ENCODE measurements at places on chromosomes 5 and 9. TPM values are rescaled to one million over a fixed set of nuclear protein-coding genes. Genes with fewer than 3 reads are reported as not detected.

DNA sequence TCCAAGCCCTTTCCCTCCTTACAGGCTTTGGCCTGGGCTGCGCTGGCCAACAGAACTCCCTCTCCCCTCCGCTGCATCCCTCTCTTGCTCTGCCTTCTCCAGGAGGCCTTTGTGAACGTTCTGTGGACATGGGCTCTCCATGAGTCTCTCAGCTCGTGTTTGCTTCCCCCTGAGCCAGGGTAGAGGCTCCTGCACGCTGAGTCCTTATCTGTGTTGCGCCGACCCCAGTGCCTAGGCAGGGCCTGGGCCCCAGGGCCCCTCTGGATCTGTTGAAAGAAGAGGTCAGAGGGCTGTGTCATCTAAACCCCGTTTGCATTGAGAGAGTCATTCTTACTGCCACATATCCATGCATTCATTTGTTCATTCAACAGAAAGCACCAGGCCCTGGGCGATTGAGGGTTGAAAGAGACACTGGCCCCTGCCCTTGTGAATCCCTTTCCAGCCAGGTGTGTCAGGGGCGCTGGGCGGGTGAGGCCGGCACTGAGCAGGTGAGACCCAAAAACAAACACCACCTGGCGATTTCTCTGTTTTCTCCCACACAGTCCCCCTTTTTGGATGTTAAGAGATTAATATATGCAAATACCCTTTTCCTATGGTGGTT, 111.2 kb upstream of the IER5L start:
- H3K36me3 ChIP-seq = no peaks in the 10 kb centered on the region
- H3K27me3 ChIP-seq = no peaks in the 10 kb centered on the region
- H3K4me1 ChIP-seq = no peaks in the 10 kb centered on the region
- H3K27ac ChIP-seq = no peak overlapping the region
- peak; percentile 43 for DNase-seq

GRCh38 chr9:106717686-106718085, 145.3 kb upstream of the ZNF462 start:
- H3K36me3 ChIP-seq = no peaks in the 10 kb centered on the region
- no peak for DNase-seq
- no peak overlapping the region for H3K4me3 ChIP-seq
- H3K4me1 ChIP-seq = no peaks in the 10 kb centered on the region

DNA sequence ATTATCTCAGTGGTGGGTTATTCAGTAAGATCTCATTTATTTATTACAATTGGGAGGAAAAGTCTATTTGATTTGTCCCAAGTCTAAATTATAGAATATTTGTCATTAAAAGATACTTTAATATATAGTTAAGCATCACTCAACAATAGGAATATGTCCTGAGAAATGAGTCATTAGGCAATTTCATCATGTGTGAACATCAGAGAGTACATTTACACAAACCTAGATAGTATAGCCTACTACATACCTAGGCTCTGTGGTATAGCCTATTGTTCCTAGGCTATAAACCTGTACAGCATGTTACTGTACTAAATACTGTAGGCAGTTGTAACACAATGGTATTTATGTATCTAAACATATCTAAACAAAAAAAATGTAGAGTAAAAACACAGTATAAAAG, 135.0 kb upstream of the RASA1 start:
- H3K36me3 ChIP-seq = no peaks in the 10 kb centered on the region
- H3K4me3 ChIP-seq = no peak overlapping the region
- H3K27me3 ChIP-seq = no peaks in the 10 kb centered on the region

- H3K27ac ChIP-seq = no peak overlapping the region
- no peaks in the 10 kb centered on the region for H3K27me3 ChIP-seq
Measured at GRCh38 chr9:113184539-113184938, 33.7 kb downstream of the SLC31A2 start.

- no peak overlapping the region for H3K27ac ChIP-seq
- no peaks in the 10 kb centered on the region for H3K36me3 ChIP-seq
- no peak for DNase-seq
- no peaks in the 10 kb centered on the region for H3K27me3 ChIP-seq
- no peaks in the 10 kb centered on the region for H3K4me1 ChIP-seq
Measured at GRCh38 chr9:75657015-75657414, 233.5 kb upstream of the PCSK5 start.

- no peaks in the 10 kb centered on the region for H3K4me1 ChIP-seq
- H3K36me3 ChIP-seq = no peaks in the 10 kb centered on the region
- no peaks in the 10 kb centered on the region for H3K27me3 ChIP-seq
- H3K4me3 ChIP-seq = no peak overlapping the region
Measured at GRCh38 chr5:159833846-159834245, 82.4 kb upstream of the ADRA1B start.

GRCh38 chr5:177599731-177600507, at the start of gene B4GALT7:
Gene B4GALT7, plus strand, starts transcription at chr5:177600132. Its CDS starts 79 bp downstream, at chr5:177600211.
- H3K27ac ChIP-seq = peak within 1 kb of the TSS; percentile 88
- peak; percentile 91 for DNase-seq
- H3K36me3 ChIP-seq = peaks cover 7% of the 10 kb centered on the region

DNA sequence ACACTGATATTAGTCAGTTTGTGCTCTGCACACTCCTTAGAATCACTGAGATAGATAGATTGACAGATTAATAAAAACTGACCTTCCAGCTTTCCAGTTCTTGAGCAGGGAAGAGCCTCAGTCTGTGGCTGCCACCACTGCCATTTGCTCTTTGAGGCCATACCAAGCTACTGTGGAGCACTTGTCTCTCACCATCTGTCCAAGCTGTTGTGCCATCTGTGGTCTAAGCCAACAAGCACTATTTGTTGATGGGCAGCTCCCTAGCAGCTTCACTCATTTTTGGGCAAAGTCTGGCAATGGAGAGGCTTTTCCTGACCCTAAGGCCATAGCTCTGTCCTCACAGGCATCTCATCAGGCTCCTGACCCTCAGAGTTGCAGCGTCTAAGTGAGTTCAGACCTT, 30.4 kb downstream of the HTR1A start:
- H3K4me3 ChIP-seq = no peak overlapping the region
- H3K27ac ChIP-seq = no peak overlapping the region
- no peaks in the 10 kb centered on the region for H3K27me3 ChIP-seq

GRCh38 chr5:83145241-83145640, 67.9 kb downstream of the XRCC4 start:
- no peak overlapping the region for H3K27ac ChIP-seq
- H3K27me3 ChIP-seq = no peaks in the 10 kb centered on the region

GRCh38 chr9:124386201-124386600, 29.0 kb downstream of the PSMB7 start:
- H3K36me3 ChIP-seq = no peaks in the 10 kb centered on the region
- no peaks in the 10 kb centered on the region for H3K27me3 ChIP-seq
- no peak overlapping the region for H3K4me3 ChIP-seq
- H3K27ac ChIP-seq = no peak overlapping the region
- DNase-seq = no peak

- no peaks in the 10 kb centered on the region for H3K27me3 ChIP-seq
- no peak overlapping the region for H3K27ac ChIP-seq
- peaks cover 23% of the 10 kb centered on the region for H3K36me3 ChIP-seq
- H3K4me1 ChIP-seq = no peaks in the 10 kb centered on the region
Measured at GRCh38 chr5:138930371-138931097, 55.4 kb upstream of the LRRTM2 start.

GRCh38 chr5:18764161-18764560, 1129.9 kb downstream of the TAF11L14 start:
- DNase-seq = no peak
- no peaks in the 10 kb centered on the region for H3K27me3 ChIP-seq
- H3K4me3 ChIP-seq = no peak overlapping the region
- no peak overlapping the region for H3K27ac ChIP-seq
- H3K4me1 ChIP-seq = no peaks in the 10 kb centered on the region

DNA sequence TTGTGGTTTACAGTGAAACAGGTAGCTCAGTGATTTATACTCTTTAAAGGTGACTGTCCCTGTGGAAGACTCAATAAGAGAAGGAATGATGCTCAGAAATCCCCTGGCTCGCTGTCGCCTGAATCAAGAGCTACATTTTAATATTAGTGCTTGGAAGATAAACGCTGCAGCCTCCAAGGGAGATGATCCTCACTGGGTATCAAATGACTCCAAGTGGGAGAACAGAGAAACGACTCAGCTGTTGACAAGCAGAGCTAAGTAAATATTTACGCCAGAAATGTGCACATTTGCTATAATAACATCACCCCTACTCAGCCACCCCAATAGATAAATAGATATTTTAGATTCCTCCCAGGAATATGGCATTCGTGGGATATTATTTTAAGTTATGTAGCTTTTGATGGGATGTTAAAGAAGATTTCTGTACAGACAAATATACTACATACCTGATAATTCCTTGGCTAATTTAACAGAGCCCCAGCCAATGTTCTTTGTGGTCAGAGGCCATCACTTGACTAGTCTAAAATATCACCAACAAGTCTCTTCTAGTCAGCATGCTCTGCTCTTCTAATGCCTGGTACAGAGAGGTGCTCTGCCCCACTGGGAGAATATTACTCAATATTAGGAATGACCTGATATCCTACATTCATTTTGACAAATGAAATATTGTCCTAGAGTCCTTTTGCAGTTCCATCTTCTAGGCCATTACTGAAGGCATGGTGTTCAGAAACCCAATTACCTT, 18.3 kb upstream of the CCDC192 start:
- H3K4me1 ChIP-seq = no peaks in the 10 kb centered on the region
- H3K27me3 ChIP-seq = no peaks in the 10 kb centered on the region
- no peak overlapping the region for H3K27ac ChIP-seq
- no peaks in the 10 kb centered on the region for H3K36me3 ChIP-seq

GRCh38 chr5:169431386-169431785, 130.4 kb upstream of the SLIT3 start:
- no peak overlapping the region for H3K27ac ChIP-seq
- H3K4me1 ChIP-seq = peaks cover 11% of the 10 kb centered on the region
- H3K4me3 ChIP-seq = no peak overlapping the region
- no peaks in the 10 kb centered on the region for H3K27me3 ChIP-seq
- no peak for DNase-seq

GRCh38 chr9:99296291-99296951, 74.3 kb downstream of the SEC61B start:
- H3K27ac ChIP-seq = peak overlapping the region; percentile 22
- peak overlapping the region; percentile 37 for H3K4me3 ChIP-seq
- no peaks in the 10 kb centered on the region for H3K27me3 ChIP-seq
- no peaks in the 10 kb centered on the region for H3K36me3 ChIP-seq
- H3K4me1 ChIP-seq = peaks cover 7% of the 10 kb centered on the region

DNA sequence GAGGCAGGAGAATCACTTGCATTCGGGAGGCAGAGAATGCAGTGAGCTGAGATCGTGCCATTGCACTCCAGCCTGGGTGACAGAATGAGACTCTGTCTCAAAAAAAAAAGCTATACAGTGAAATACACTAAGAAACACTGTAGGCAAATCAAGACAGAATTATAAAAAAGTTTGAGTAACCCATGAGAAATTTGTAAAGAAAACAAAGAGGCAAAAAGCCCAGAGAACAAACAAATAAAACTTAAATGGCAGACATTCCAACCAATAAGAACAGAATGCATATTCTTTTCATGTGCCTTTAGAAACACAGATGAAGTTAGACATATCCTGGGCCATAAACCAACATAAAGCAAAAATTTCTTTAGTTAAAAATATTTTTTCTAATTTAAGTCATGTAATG, 30.6 kb downstream of the ZNF169 start:
- no peaks in the 10 kb centered on the region for H3K27me3 ChIP-seq
- peaks cover 3% of the 10 kb centered on the region for H3K36me3 ChIP-seq
- DNase-seq = no peak
- no peak overlapping the region for H3K27ac ChIP-seq
- H3K4me3 ChIP-seq = no peak overlapping the region

DNA sequence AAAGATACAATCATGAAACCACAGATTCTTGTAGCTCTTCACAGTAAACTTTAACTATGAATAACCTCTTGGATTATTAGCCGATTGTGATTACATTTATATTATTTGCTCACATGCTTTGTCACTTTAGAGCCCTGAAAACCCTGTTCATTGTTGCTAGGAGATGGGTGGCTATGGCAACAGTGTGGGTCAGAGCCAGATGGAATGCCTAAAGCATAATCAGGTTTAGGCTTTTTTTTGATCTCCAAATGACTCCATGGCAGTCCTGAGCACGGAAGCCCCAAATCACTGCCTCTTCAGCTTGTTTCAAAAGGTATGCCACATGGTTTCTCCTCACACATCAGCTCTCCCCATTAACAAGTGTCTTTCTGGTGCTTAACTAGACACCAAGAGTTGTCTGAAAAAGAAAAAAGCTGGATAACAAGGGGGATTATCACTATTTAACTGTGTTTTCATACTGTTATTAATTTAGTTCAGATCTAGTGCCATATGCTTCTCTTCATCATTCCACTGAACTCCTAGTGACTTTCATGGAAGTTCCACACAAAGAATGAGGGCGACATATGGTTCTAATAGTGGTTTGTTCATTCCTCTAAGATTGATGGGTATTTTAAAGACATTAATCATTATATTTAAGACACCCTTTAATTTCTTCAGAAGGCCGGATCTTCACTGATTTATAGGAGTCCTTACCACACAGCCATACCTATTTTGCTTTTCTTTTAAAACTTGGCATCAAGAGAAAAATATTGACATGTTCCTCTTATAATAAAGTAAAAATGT, 88.8 kb upstream of the PAM start:
- no peaks in the 10 kb centered on the region for H3K36me3 ChIP-seq
- peaks cover 14% of the 10 kb centered on the region for H3K4me1 ChIP-seq
- DNase-seq = no peak
- no peaks in the 10 kb centered on the region for H3K27me3 ChIP-seq

- no peak overlapping the region for H3K27ac ChIP-seq
- H3K27me3 ChIP-seq = no peaks in the 10 kb centered on the region
- H3K36me3 ChIP-seq = no peaks in the 10 kb centered on the region
Measured at GRCh38 chr9:125493881-125494652, 212.9 kb downstream of the MAPKAP1 start.

- H3K27me3 ChIP-seq = no peaks in the 10 kb centered on the region
- no peak for DNase-seq
- H3K36me3 ChIP-seq = peaks cover 9% of the 10 kb centered on the region
- H3K4me1 ChIP-seq = no peaks in the 10 kb centered on the region
- H3K27ac ChIP-seq = no peak overlapping the region
Measured at GRCh38 chr9:111559000-111559610, 34.1 kb downstream of the ZNF483 start.

- no peaks in the 10 kb centered on the region for H3K27me3 ChIP-seq
- no peak overlapping the region for H3K27ac ChIP-seq
- H3K36me3 ChIP-seq = peaks cover 68% of the 10 kb centered on the region
- no peak overlapping the region for H3K4me3 ChIP-seq
- no peaks in the 10 kb centered on the region for H3K4me1 ChIP-seq
Measured at GRCh38 chr9:128575469-128575868, 23.1 kb downstream of the SPTAN1 start.

DNA sequence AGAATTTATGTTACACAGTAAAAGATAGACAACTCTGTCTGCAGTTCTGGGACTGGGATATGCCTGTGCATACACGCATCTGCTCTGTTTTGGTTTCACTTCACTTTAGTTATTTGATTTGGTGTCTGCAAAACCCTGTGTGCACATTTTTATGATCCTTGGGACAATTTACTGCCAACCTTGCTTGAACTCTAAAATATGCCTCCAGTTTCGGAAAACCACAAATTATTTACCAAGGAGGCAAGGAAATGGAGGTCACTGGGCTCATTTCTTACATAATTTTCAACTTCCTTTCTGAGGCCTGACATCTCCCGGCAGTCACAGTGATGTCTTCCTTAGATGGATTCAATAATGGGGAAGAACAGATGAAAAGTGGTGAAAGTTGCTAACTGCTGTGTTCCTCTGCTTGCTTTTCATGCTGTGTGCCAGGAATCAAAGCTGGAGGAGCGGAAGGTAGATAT, 61.2 kb upstream of the TAF11L2 start:
- DNase-seq = no peak
- H3K4me3 ChIP-seq = peak overlapping the region; percentile 15
- no peaks in the 10 kb centered on the region for H3K36me3 ChIP-seq
- no peaks in the 10 kb centered on the region for H3K27me3 ChIP-seq
- no peak overlapping the region for H3K27ac ChIP-seq
- no peaks in the 10 kb centered on the region for H3K4me1 ChIP-seq

Gene ZFP2
- total RNA-seq = 5.4 TPM

Gene MAST4
- 30.7 TPM for total RNA-seq

Gene ARL14EPL
- not detected for total RNA-seq

Gene MLLT3
- total RNA-seq = 23.4 TPM

Gene PCDHB10
- total RNA-seq = 6.2 TPM

Gene RNF183
- total RNA-seq = not detected

Gene CAAP1
- 10.2 TPM for total RNA-seq

Gene PRR16
- 5.7 TPM for total RNA-seq

Gene AOPEP
- 316 TPM for total RNA-seq

Data from sigmoid colon (tissue), 7 donors.